Suprapubic skin (tissue), 4 donors: ENCODE measurements at places on chromosomes 16 and 17. TPM values are rescaled to one million over a fixed set of nuclear protein-coding genes. Genes with fewer than 3 reads are reported as not detected.

MT1M gene
- 13.6 TPM for total RNA-seq

CORO6 gene
- 1.4 TPM for total RNA-seq

HS3ST3A1 gene
- 10.5 TPM for total RNA-seq

GRCh38 chr17:80942423-80943345, 49.0 kb upstream of the CHMP6 start:
- DNase-seq = peak; percentile 94
- no peak overlapping the region for H3K4me3 ChIP-seq
- peaks cover 21% of the 10 kb centered on the region for H3K36me3 ChIP-seq
- no peaks in the 10 kb centered on the region for H3K27me3 ChIP-seq
- H3K27ac ChIP-seq = peak overlapping the region; percentile 61

DNA sequence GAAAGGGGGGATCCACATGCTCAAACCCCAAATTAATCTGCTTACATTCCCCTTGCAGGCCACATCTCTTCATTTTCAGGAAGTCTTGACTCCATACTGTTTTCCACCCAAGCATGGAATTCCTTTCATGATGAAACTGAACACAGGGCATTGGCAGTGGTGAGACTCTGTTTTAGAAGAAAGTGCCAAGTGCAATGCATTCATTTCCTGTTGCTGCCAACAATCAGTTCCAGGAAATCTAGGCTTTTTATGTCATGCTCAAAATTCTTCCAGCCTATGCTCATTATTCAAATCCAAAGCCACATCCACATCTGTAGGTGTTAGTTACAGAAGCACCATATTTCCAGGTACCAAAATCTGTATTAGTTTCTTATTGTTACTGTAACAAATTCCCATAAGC, 4.1 kb downstream of the CCL2 start:
- H3K4me3 ChIP-seq = no peak overlapping the region
- H3K27me3 ChIP-seq = no peaks in the 10 kb centered on the region
- no peak for DNase-seq
- no peak overlapping the region for H3K27ac ChIP-seq

GRCh38 chr16:89114159-89114981, 20.7 kb downstream of the ACSF3 start:
- no peak for DNase-seq
- H3K27me3 ChIP-seq = no peaks in the 10 kb centered on the region
- H3K27ac ChIP-seq = no peak overlapping the region
- H3K4me1 ChIP-seq = peaks cover 14% of the 10 kb centered on the region

GRCh38 chr16:60452646-60453045, 1583.6 kb downstream of the CDH8 start:
- DNase-seq = no peak
- no peak overlapping the region for H3K4me3 ChIP-seq
- no peak overlapping the region for H3K27ac ChIP-seq
- H3K27me3 ChIP-seq = no peaks in the 10 kb centered on the region

DNA sequence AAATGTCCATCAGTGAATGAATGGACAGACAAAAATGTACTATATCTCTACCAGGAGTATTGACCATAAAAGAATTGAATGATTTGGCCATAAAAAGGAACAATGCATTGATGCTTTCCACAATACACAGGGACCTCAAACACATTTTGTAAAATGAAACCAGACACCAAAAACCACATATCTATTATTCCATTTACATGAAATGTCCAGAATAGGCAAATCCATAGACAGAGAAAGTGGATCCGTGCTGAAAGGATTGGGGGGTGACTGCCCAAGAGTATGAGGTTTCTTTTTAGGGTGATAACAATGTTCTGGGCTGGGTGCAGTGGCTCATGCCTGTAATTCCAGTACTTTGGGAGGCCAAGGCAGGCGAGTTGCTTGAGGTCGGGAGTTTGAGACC, 6.9 kb upstream of the LITAF start:
- no peak for DNase-seq
- H3K27me3 ChIP-seq = no peaks in the 10 kb centered on the region
- H3K4me1 ChIP-seq = peaks cover 16% of the 10 kb centered on the region
- no peaks in the 10 kb centered on the region for H3K36me3 ChIP-seq

GRCh38 chr16:20916942-20917341, 16.4 kb downstream of the LYRM1 start:
- DNase-seq = no peak
- H3K36me3 ChIP-seq = peaks cover 4% of the 10 kb centered on the region
- H3K4me1 ChIP-seq = peaks cover 20% of the 10 kb centered on the region
- no peaks in the 10 kb centered on the region for H3K27me3 ChIP-seq
- H3K27ac ChIP-seq = no peak overlapping the region
